Fibroblast of skin of right quadriceps (primary cell): ENCODE measurements at places on chromosomes 1 and 21.

- DNase-seq, result no peak
Observed at GRCh38 chr1:36883315-36883949, 150.9 kb downstream of the GRIK3 start.

DNA sequence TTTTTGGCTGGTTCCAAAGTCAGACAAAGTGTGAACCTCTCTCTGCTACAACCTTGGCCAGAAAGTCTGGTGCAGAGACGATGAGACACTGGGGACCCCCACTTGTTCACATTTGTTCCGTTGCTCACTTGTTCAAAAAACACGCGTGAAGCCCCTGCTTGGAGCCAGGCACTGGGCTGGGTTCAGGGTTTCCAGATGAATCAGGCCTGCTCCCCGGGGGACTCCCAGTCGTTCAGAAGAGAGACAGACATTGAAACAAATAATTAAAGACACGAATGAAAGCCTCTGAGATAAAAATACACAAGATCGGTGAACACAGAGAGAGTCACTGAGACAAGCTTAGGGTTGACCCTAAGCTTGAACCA lies 101.5 kb upstream of the RUNX3 start:
- DNase-seq, result peak; percentile 19

DNA sequence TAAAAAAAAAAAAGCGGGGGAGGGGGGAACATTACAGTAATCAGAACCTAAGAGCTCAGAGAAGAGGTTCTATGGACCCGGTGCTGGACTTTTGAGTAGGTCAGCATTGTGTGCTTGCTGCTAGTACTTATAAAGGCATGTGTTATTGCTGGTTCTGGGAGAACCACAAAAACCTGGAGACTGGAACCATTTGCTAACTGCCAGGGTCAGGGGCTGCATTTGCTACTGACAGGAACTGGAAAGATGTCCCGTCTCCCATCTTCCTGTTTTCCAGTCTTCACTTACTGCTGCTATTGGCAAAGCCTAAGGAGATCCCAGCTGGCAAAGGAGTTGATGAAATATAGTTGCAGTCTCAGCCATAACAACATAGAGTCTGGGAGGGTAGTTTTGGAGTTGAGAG lies 4.3 kb downstream of the RNF2 start:
- DNase-seq, result no peak

GRCh38 chr1:247247568-247247967 lies 8.3 kb upstream of the VN1R5 start:
- no peak for DNase-seq

DNA sequence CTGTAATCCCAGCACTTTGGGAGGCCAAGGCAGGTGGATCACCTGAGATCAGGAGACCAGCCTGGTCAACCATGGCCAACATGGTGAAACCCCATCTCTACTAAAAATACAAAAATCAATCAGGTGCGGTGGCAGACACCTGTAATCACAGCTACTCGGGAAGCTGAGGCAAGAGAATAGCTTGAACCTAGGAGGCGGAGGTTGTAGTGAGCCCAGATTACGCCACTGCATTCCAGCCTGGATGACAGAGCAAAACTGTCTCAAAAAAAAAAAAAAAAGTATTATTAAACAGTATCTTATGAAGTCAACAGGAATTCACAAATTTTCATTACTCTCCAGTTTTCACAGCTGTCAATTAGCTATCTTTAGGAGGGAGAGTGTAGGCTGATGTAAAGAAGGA lies 3.8 kb downstream of the ACBD6 start:
- DNase-seq, result no peak

DNA sequence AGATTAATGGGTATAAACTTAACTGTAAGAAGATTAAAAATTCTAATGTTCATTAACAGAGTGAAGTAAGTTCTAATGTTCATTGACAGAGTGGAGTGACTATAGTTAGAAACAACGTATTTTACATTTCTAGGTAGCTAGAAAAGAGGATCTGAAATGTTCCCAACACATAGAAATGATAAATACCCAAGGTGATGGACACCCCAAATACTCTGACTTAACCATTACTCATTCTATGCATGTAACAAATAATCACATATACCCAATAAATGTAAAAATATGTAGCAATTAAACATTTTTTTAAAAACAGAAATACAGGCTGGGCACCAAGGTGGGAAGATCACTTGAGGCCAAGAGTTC lies 62.1 kb downstream of the ABL2 start:
- no peak for DNase-seq

DNA sequence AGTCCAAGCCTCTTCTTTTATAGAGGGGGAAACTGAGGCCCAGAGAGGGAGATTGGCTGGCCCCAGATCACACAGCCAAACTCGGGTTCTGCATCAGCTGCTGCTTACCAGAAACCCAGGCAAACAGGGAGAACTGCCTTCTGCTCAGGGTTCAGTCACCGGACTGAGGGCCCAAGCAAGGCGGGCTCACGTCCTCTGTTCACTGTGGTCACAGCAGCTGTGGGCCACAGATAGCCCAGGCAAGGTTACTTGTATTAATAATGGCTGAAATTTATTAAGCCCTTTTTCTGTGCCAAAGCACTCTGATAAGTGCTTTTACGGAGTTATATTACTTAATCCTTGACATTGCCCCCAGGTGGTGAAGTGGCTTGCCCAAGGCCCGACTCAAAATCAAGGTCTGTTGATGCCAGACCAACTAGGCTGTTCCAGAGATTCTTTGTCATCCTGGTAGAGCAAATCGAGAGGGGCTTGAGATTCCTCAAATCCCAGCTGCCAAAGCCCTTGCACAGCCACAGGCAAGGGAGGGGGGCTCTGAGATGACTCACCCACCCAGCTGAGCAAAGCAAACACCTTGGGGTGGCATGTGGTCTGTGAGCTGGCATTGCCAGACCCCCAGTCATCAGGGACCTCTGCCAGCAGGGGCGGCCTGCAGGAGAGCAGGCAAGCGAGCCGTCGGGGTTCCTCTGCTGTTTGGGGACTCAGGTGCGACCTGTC lies 36.5 kb downstream of the EPHB2 start:
- DNase-seq, result peak; percentile 79

DNA sequence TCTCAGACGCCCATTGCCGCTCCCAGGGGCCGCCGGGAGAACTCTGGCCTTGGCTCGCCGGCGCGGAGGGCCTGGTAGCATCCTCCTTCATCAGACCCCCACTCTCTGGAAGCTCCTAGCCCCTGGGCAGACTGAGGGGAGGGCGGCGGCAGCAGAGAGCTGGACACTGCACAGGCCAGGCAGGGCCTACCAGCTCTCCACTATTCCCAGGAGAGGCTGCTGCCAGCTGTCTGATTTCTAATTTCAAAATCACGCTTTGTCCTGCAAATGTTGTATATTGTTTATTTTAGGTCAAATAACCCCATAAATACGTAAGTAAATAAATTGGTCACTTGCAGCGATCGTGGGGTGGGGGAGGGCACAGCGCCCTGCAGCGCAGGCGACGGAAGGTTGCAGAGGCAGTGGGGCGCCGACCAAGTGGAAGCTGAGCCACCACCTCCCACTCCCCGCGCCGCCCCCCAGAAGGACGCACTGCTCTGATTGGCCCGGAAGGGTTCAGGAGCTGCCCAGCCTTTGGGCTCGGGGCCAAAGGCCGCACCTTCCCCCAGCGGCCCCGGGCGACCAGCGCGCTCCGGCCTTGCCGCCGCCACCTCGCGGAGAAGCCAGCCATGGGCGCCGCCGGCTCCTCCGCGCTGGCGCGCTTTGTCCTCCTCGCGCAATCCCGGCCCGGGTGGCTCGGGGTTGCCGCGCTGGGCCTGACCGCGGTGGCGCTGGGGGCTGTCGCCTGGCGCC lies at the start of gene MTARC1:
Gene MTARC1 (plus strand): TSS at position 577 of the 732 bp plus-strand sequence. CDS start 32 bp downstream, at position 609.
- peak; percentile 31 for DNase-seq

DNA sequence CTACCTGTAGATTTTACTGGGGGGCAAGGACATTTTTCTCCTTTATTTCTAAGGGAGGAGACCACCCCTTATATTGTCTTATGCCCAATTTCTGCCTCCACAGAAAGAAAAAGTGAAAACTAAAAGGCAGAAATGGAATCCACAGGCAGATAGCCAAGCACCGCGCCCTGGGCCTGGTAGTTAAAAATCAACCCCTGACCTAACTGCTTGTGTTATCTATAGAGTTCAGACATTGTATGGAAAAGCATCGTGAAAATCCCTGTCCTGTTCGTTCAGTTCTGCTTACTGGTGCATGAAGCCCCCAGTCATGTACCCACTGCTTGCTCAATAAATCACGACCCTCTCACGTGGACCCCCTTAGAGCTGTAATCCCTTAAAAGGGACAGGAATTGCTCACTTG lies 33.7 kb upstream of the IL6R start:
- DNase-seq, result no peak

- DNase-seq, result no peak
Observed at GRCh38 chr1:185284116-185284515, 32.9 kb downstream of the IVNS1ABP start.

DNA sequence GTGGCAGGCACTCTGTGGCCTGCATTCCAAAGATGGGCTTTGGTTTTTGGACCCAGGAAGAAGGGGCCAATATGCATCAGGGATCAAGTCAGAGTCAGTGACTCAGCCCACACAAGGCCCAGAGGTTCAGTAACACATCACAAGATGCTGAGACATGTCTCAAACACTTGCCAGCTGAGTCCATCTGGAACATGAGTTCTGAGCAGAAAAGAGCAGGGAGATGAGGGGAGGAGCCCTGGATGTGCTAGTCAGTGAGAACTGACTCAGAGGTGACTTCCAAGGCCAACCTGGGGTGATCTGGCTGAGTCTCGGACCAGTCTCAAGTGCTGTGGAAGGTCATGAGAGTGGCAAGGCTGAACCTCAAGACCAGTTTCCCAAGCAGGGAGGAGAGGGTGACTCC lies 150.1 kb downstream of the CDC7 start:
- peak; percentile 95 for DNase-seq

DNA sequence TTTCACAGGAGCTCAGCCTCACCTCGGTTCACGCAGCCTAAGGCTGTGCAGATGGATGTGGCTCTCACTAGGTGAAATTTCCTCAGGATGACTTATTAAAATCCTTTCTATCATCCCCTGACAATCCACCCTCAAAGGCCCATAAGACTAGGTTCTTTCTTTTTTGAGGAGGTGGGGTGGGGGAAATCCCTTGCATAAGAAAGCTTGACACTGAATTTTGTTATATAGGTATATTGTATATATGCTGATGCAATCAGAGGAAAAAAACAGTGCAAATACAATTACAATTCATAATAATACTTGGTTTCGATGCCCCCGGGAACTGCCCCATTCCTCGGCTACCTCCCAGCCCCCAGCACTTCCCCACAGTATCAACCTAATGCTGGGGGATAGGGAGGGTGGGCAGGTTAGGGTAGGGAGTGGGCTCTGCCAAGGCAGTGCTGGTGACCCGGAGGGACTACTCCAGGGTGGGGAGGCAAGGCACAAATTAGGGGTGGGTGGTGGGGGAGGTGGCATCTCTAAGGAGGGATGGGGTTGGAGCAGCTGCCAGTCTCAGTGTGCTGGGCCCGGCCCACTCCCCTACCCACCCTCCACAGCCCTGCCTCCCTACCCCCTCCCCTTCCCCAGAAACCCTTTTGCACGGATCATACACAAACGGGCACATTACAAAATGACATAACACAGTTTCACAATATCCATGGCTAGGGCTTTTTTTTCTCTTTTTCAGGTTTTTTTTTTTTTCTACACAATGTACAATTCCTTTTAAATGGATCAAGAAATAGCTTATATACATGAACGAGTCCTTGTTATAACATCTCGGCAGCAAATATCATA lies 30.9 kb downstream of the SLC27A3 start:
- no peak for DNase-seq

DNA sequence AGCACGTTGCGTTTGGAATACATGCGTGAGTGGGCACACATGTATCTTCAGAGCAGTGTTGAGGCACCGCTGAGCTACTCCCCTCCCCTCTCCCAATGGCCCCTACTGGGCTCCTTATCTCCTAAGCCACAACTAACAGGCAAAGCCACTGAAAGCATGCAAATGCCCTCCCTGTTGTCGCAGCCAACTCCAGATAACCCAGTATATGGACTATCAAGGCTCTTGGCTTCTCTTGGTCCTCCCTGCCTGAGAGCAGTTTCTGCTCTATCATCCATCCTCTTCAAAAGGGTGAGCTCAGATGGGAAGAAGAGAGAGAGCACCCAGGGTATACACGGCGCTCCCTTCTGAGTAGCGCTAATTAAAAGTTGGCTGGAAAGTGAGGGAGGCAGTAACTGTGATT lies 58.5 kb upstream of the CNTN2 start:
- no peak for DNase-seq

- no peak for DNase-seq
Observed at GRCh38 chr1:44810101-44810761, 1.9 kb downstream of the BTBD19 start.

- no peak for DNase-seq
Observed at GRCh38 chr1:52534928-52535764, 17.7 kb downstream of the TUT4 start.
